ENCODE measurements at places on chromosomes 4 and X. TPM values are rescaled to one million over a fixed set of nuclear protein-coding genes. Genes with fewer than 3 reads are reported as not detected.

Gene MAGEA6
- total RNA-seq = not detected

Gene AFM
- not detected for total RNA-seq

Gene PASD1
- total RNA-seq = not detected

- no peaks in the 10 kb centered on the region for H3K27me3 ChIP-seq
- no peak overlapping the region for H3K4me3 ChIP-seq
- H3K27ac ChIP-seq = no peak overlapping the region
- no peaks in the 10 kb centered on the region for H3K4me1 ChIP-seq
Observed at GRCh38 chrX:39670281-39670680, 427.5 kb downstream of the BCOR start.

DNA sequence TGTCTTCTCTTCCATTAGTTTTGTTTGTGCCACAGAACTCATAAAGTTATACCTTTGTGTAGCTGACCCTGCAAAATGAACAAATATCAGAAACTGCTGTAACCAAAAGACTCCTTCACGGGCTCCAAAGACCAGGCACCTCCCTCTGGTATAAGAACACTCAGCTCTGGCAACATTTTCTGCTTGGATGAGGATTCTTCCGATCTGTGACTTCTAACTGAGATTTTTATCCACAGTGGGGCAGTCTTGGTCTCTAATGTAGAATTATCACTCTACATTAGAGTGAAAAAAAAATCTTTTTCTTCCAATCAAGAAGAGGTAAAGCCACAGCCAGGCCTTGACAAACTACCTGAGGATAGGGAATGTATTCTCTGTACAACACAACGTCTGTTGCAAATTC is 38.5 kb upstream of the PRSS48 start:
- H3K27ac ChIP-seq = no peak overlapping the region
- H3K4me3 ChIP-seq = no peak overlapping the region
- H3K4me1 ChIP-seq = no peaks in the 10 kb centered on the region
- peaks cover 14% of the 10 kb centered on the region for H3K27me3 ChIP-seq
- H3K36me3 ChIP-seq = no peaks in the 10 kb centered on the region

- DNase-seq = no peak
- H3K27ac ChIP-seq = no peak overlapping the region
- H3K4me1 ChIP-seq = peaks cover 6% of the 10 kb centered on the region
Observed at GRCh38 chrX:135009057-135009610, 13.2 kb downstream of the RTL8B start.

DNA sequence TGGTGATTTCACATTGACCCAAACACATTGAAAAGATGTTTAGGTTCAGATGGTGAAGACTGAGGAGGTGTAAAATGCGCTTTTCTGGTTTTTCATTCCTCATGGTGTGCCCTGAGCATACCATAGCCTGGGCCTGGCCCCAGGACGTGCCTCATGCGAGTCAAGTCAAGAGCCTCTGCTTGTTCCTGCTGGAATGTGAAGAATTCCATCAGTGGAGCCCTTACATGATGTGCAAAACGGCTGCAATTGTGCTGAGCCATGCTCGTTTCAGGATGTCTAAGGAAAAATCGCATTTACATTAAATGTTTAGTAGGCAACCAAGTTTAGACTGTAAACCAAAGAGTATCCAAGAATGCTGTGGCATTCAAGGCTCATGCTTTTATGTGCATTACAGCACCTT is 34.9 kb downstream of the GYG2 start:
- no peak for DNase-seq
- no peaks in the 10 kb centered on the region for H3K27me3 ChIP-seq
- no peaks in the 10 kb centered on the region for H3K4me1 ChIP-seq
- H3K4me3 ChIP-seq = no peak overlapping the region
- H3K27ac ChIP-seq = no peak overlapping the region
- no peaks in the 10 kb centered on the region for H3K36me3 ChIP-seq

DNA sequence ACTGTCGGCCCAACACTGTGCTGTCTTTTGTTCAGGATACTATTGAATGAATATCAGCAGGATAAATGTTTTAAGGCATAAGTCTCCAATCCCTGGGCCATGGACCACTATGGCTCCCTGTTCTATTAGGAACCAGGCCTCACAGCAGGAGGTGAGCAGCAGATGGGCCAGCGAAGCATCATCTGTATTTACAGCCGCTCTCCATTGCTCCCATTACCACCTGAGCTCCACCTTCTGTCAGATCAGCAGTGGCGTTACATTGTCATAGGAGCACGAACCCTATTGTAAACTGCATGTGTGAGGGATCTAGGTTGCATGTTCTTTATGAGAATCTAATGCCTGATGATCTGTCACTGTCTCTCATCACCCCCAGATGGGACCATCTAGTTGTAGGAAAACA is 3.7 kb upstream of the APLN start:
- H3K27me3 ChIP-seq = peaks cover 20% of the 10 kb centered on the region
- H3K4me3 ChIP-seq = no peak overlapping the region
- H3K27ac ChIP-seq = no peak overlapping the region
- H3K4me1 ChIP-seq = peaks cover 11% of the 10 kb centered on the region
- no peaks in the 10 kb centered on the region for H3K36me3 ChIP-seq
- DNase-seq = no peak

DNA sequence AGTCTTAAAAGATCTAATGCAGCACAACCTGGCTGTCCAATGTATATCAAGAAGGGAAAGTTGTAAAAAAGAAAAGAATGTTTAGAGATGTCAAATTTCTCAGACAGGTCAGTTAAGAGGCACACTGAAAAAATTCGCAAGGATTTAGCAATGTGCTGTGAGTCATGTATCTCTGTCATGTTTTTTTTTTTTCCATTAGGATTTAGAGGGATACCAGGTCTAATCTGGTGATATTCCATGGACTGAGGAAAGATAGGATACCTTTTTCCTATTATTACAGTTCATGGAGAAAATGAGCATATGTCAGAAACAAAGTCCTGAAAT is 815.4 kb upstream of the PCDH10 start:
- H3K27me3 ChIP-seq = no peaks in the 10 kb centered on the region
- H3K4me3 ChIP-seq = no peak overlapping the region

GRCh38 chrX:2351999-2352995 is 148.5 kb downstream of the DHRSX start:
- H3K27ac ChIP-seq = no peak overlapping the region
- H3K4me1 ChIP-seq = no peaks in the 10 kb centered on the region
- H3K27me3 ChIP-seq = no peaks in the 10 kb centered on the region
- H3K36me3 ChIP-seq = peaks cover 7% of the 10 kb centered on the region

GRCh38 chr4:74370912-74371311 is 6.0 kb downstream of the EREG start:
- no peaks in the 10 kb centered on the region for H3K36me3 ChIP-seq
- peaks cover 13% of the 10 kb centered on the region for H3K27me3 ChIP-seq
- H3K4me3 ChIP-seq = no peak overlapping the region
- DNase-seq = peak; percentile 20

- no peak overlapping the region for H3K4me3 ChIP-seq
- no peaks in the 10 kb centered on the region for H3K27me3 ChIP-seq
- H3K27ac ChIP-seq = no peak overlapping the region
- H3K4me1 ChIP-seq = no peaks in the 10 kb centered on the region
Observed at GRCh38 chr4:170428929-170429328, 339.2 kb upstream of the AADAT start.

DNA sequence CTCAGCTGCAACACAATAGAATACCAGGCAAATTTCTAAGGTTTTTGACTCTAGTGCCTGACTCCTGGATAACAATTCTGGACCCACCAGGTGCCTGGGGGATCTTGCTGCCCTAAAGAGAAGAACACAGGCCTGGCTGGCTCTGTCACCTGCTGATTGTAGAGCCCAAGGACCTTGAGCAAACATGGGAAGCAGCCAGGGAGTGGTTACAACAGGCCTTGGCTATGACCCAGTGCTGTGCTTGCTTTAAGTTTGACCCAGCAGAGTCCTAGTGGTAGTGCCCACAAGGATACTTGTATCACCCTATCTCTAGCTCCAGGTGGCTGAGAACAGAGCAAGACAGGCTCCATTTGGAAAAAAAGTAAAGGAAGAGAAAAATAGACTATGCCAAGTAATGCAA is 176.8 kb upstream of the DCAF12L2 start:
- H3K27me3 ChIP-seq = no peaks in the 10 kb centered on the region
- no peak overlapping the region for H3K4me3 ChIP-seq
- DNase-seq = no peak
- H3K36me3 ChIP-seq = no peaks in the 10 kb centered on the region
- H3K27ac ChIP-seq = no peak overlapping the region

DNA sequence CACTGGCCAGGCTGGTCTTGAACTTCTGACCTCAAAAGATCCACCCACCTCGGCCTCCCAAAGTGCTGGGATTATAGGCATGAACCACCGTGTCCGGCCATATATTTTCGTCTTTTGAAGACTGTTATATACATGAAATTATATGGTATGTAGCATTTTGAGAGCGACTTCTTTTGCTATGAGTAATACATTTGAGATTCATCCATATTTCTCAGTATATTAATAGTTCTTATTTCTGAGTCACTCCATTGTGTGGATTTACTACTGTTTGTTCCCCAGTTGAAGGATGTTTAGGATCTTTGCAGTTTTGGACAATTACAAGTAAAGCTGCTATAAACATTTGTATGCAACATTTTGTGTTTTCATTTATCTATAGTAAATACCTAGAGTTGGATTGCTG is 34.9 kb downstream of the GNL3L start:
- DNase-seq = no peak
- H3K36me3 ChIP-seq = peaks cover 50% of the 10 kb centered on the region
- no peak overlapping the region for H3K4me3 ChIP-seq
- H3K27me3 ChIP-seq = no peaks in the 10 kb centered on the region
- no peak overlapping the region for H3K27ac ChIP-seq
- H3K4me1 ChIP-seq = no peaks in the 10 kb centered on the region

- H3K27me3 ChIP-seq = no peaks in the 10 kb centered on the region
- no peak overlapping the region for H3K4me3 ChIP-seq
- H3K36me3 ChIP-seq = no peaks in the 10 kb centered on the region
- no peaks in the 10 kb centered on the region for H3K4me1 ChIP-seq
Observed at GRCh38 chr4:104353481-104353880, 141.2 kb downstream of the CXXC4 start.

DNA sequence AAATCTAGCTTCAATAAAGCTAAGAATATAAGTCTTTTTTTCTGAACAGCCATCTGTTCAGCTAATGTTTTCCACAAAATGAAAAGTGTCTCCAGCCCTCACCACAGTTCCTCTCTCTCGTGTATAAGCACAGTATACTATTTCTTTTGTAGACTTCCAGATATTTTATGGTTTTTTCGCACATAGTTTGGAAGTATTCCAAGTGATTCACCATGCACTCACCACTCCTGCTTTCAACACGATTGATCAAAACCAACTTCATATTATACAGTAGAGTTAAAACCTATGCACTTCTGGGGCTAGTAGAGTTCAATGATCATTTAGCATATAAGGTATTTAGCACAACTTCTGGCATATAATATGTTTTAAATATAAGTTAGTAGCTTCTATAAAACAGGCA is 105.8 kb upstream of the DCAF12L1 start:
- H3K36me3 ChIP-seq = no peaks in the 10 kb centered on the region
- no peak overlapping the region for H3K27ac ChIP-seq
- H3K4me1 ChIP-seq = no peaks in the 10 kb centered on the region
- DNase-seq = no peak
- H3K27me3 ChIP-seq = no peaks in the 10 kb centered on the region
- H3K4me3 ChIP-seq = no peak overlapping the region

DNA sequence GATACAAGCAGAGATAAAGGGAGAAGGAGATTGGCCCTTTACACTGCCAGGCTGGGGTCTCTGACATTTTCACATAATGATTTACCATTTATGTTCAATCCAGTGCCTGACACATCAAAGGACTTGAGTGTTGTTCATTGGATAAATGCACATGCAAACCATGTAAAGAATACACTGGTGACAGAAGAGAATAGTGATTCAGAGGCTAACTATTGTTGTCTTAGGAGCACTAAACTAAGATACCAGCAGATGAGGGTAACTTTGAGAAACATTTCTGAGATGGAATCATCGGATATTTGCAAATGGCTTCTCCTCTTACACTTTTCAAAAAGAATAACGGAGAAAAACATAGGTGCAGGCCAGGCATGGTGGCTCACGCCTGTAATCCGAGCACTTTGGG is 67.3 kb upstream of the HHIP start:
- DNase-seq = no peak
- no peak overlapping the region for H3K4me3 ChIP-seq
- H3K36me3 ChIP-seq = no peaks in the 10 kb centered on the region
- peaks cover 1% of the 10 kb centered on the region for H3K27me3 ChIP-seq

DNA sequence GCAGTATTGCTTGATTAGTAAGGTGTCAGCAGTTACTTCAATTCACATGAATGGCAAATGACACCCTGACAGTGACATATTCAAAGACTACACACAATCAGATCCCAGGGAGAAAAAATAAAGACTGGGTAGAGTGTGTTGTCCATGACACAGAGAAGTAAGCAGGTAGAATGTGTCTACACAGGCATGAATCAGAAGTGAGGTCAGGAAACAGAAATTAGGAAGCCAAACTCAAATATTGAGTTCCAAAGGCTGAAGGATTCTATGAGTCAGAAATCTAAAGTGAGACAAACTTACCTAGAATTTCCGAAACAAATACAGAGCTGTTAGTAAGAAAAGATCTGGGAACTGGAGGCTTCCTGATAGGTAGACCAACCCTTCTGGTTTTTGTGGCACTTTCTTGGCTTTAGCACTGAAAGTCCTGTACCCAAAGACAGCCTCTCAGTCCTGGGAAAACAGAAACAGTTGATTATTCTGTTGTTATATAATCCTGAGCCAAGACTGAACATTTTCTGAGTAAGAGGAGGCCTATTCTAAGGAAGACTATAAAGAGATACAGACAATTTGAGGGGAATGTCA is 24.3 kb upstream of the GLRA2 start:
- H3K36me3 ChIP-seq = no peaks in the 10 kb centered on the region
- H3K27ac ChIP-seq = no peak overlapping the region
- H3K27me3 ChIP-seq = no peaks in the 10 kb centered on the region
- DNase-seq = no peak
- H3K4me1 ChIP-seq = no peaks in the 10 kb centered on the region

DNA sequence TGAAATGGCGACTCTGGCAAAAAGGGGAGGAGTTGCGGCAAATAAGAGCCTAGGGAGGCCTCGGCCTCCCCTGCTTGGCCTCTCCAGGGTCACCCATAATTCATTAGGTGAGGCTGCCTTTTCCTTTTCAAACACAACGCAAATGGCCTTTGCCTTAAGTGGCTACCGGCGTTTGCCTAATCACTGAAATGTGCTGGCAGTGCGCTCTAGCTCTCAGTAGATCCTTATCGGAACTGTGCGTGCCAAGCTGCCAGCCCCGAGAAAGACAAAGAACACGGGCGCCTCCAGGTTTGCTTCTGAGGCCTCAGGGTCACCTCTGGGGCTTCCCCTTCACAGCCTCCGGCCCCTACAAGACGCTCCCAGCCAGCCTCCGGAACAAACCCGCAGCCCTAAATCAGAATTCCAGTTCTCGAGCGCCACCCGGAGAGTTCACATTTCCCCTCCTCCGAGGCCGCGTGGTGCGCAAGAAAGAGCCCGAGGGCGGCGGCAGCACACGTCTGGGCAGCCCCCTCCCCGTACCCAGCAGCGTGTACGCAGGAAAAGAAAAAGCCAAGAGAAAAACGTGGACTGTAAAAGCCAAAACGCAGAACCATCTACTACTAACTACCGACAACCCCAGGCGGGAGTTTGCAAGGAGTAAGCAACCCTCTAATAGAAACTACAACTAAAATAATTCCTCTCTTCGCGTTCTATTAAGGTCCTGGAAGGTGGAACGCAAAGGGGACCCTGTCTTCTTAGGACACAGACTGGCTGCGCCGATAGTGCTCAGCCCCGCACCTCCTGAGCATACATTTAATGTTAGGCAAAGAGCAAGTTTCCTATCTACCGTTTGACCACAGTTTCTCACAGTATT is 76.5 kb upstream of the BCOR start:
- H3K27ac ChIP-seq = peak overlapping the region; percentile 99
- peak; percentile 61 for DNase-seq
- peaks cover 46% of the 10 kb centered on the region for H3K4me1 ChIP-seq
- H3K4me3 ChIP-seq = peak overlapping the region; percentile 87
- H3K27me3 ChIP-seq = no peaks in the 10 kb centered on the region
